ENCODE measurements at places on chromosomes 13 and 19.

- DNase-seq, result no peak
Measured at GRCh38 chr19:37991841-37992248, 84.8 kb downstream of the SIPA1L3 start.

DNA sequence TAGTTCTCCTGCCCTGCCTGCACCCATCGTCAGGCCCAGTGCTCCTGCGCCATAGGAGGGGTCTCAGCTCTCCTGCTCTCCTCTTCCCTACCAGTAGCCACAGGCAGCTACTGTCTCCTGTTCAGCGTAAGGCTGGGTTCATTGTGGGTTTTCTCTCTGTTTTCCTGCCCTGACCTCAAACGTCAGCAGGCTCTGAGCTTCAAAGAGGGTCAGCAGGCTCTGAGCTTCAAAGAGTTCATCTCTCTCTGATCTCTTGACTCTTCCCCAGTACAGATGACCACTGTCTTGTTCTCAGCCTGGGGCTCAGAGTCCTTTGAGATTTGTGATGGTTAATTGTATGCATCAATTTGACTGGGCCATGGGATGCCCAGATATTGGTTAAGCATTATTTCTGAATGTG, 4.6 kb upstream of the CPB2 start:
- no peak for DNase-seq

DNA sequence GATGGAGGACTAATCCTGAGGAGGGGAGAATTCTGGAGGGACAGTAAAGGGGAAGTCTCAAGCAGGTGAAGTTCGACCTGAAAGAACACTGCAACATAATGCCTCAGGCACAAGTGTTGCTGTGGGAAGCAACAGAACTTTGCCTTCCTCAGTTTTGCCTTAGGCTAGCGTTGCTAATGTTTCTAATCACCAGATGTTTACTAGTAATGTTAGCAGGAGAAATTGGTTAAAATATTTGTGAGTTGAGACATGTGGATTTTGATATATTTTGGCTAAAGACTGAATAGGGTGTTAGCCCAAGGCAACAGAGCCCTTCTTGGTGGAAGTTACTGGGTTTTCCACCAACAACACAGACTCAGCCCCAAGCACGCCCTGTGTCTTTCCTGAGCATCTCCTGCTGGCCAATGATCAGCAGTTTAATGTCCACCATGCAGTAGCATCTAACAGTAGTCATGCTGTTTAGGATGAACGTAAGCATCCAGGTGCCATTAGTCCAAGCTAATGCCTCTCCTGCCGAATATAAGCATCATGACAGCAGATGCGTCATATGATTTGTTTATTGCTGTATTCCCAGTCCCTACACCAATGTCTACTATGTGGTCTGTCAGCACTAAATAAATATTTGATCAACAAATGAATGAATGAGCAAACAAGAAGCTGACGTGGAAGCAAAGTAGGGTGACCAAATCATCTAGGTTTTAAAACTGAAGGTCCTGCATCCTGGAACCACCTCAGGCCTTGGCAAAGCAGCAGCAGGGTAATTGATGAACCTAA, 511.9 kb upstream of the HTR2A start:
- DNase-seq, result no peak

GRCh38 chr13:98033277-98034247, 80.1 kb downstream of the IPO5 start:
- peak; percentile 29 for DNase-seq

- DNase-seq, result no peak
Measured at GRCh38 chr13:103102482-103102881, 36.3 kb upstream of the SLC10A2 start.

GRCh38 chr19:799076-799881, 2.0 kb downstream of the PTBP1 start:
- no peak for DNase-seq

GRCh38 chr13:31011901-31012654, 79.6 kb downstream of the TEX26 start:
- no peak for DNase-seq

DNA sequence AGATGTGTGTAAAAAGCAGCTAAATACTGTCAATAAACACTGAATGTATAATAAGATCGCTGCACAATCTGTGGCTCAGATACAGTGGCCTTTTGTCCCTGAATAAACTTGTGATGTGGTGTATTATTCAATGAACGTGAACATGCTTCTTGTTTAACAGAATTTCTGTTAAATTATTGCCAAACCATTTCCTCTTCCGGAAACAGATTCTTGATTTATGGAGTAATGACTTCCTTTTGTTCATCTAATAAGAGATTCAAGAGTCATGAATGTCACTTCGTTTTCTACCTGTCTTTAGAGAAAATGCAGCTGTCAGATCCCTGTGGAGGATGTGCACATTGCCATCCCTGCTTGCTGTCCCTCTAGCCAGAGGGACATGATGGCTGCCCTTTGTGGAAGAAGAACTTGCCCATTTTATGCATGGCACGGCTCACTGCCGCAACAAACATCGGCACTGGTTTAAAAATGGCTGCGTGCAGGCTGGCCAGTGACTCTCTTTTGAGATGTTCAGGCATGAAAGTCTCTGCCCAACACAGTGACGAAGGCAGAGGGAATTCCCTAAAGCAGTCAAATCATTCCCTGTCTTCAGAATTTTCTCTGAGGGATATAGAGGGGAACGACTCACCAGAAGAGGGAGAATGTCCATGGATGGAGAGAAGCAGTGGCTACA, 3.1 kb upstream of the TNFSF13B start:
- no peak for DNase-seq

- no peak for DNase-seq
Measured at GRCh38 chr13:111532111-111532510, 211.7 kb downstream of the TEX29 start.

DNA sequence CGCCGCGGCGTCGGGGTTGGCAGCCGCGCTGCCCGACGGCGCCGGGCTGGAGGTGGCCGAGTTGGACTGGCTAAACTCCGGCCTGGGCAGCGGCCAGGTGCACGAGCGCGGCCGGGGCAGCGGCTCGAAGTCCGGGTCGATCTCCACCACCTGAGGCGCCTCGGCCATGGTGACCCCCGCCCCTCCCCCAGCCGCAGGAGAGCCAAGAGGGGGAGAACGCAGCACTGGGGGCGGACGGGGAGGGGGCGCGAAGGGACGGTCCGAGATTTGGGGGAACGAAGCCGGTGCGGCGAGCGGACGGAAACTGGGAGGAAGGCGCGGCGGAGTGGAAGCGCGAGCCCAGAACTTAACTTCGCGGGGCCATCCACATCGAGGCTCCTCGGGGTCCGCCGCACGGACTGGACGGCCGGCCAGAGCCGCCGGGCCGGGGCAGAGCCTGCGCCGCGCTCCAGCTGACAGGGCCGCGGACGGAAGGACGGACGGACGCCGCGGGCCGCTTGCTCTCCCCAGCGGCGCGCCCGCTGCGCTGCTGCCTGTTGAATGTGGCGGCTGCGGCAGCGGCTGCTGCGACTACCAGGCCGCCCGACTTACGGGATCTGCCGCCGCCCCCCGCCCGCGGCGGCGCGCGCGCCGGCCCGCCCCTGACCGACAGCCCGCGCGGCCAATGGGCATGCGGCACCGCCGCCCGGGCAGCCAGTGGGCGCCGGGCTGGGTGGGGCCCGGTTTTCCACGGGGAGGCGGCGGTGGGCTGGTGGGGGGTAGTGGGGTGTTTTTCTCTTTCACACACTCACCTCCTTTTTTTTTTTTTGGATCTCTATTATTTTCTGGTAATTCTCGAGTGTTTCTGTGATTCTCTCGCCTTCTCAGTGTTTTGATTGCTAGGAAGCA, at the start of gene FOXO1:
Gene FOXO1 (minus strand): TSS at position 597 of the 888 bp plus-strand sequence. CDS start 429 bp downstream, at position 168.
- peak; percentile 95 for DNase-seq

DNA sequence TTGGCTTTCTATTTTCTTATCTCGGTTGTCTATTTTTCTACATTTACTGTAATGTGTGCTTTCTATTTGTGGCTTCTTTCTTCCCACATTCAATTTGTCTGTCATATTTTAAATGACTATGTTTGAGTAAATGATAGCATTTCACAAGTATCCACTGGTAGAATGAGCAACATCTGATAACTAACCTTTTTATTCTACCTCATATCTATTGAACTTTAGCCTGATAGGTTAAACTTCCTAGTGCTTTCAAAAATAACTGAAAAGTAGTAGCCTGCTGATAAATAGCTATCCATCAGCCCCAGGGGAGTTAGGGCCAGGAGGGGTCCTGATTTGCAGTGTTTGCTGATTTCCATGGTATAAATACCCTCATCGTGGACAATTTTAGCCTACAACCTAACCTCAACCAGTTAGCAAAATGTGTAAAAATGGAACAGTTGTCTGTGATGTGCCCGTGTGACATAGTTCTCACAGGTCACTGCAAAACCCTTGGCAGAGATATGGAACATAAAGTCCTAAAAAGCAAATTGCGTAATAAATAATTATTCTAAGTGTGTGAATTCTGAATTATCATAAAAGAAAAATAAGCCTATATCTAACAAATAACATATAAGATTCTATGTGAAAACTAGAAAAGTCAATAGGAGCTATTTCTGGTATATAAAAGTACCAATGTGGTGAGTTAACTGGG, 32.1 kb downstream of the KCTD12 start:
- DNase-seq, result no peak

DNA sequence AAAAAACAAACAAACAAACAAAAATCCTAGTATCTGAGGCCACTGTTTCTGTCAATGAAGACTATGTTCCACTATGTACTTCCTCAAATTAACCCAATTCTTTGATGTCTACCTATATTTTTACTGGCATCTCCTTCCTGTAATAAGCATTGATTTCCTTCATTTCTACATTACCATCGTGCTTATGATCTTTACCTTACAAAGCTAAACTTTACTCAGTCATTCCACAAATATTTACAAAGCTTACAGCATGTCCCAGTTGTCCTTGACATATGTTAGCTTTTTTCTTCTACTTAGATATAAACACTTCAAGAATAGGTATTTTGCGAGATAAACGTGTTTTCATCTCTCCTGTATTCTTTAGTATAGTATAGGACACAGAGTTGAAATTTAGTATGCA, 1090.9 kb downstream of the PCDH9 start:
- DNase-seq, result no peak

DNA sequence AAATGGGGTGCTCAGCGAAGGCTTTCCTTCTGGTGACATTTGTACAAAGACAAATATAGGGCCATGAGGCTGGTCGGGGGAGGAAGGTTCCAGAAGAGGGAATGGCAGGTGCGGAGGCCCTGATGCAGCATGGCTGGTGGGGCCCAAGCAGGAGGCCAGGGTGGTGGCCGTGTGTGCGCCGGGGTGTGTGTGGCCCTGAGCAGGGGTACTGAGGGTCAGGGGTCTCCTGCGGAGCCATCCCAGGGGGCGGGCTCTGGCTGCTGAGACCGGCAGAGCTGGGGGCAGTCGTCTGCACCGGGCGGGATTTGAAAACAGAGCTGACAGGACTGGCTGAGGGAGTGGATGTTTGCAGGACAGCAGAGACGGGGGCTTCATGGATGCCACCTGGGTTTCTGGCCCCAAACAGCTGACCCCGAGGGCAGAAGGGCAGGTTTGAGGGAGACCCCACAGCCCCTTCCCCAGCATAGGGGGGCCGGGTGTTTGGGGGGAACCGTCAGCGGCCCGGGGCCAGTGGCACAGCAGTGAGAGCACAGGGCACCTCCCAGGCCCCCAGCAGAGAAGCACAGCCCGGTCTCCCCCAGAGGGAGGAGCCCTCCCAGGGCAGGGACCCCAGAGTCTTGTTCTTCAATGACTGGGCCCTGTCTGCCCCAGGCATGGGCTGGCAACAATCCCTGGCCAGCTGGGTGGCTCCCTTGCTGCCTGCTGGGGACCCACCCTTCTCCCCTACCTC, 11.4 kb downstream of the PIAS4 start:
- DNase-seq, result no peak

DNA sequence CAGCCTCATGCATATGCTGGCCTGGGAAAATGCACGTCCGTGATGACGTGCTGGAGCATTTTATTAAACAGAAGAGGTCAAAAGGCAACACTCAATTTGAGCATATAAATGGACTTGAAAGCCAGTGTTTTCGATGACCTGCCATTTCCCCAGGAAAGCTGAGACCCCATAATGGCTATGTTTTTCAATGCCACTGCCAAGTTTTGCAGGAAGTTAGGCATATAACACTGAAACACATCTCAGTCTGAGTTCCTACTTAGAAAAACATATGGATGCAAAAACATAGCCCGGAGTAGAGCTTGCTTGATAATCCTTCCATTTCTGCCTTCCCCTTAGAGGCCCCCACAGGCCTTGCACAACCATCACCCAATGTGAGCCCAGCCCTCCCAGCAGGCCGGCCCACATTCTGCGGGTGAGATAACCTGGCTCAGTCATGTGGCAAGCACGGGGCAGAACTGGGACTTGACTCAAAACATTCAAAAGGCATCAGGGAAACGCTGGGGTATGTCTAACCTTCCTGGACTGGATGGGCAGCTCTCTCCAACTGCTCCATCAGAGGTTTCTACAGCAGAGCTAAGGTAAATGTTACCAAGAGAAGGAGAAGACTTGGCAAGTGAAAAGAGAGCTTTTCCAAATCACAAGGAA, 24.9 kb downstream of the EPS15L1 start:
- no peak for DNase-seq

DNA sequence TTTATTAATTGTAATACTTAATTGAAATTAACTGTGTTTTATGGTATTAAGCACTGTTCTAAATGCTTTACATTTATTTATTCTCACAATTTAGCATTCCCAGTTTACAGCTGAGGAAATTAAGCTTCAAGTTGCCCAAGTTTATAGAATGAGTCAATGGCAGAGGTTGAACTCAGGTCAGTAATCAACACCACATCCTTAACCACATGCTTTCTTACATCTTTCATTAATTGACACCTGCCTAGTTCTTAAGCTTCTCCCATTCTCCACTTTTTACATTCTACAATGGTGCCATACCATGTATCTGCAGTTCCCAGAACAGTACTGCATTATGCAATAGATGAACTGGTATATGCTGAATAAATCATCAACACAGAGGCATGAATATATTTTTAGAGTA, 11.7 kb upstream of the RBM26 start:
- no peak for DNase-seq

DNA sequence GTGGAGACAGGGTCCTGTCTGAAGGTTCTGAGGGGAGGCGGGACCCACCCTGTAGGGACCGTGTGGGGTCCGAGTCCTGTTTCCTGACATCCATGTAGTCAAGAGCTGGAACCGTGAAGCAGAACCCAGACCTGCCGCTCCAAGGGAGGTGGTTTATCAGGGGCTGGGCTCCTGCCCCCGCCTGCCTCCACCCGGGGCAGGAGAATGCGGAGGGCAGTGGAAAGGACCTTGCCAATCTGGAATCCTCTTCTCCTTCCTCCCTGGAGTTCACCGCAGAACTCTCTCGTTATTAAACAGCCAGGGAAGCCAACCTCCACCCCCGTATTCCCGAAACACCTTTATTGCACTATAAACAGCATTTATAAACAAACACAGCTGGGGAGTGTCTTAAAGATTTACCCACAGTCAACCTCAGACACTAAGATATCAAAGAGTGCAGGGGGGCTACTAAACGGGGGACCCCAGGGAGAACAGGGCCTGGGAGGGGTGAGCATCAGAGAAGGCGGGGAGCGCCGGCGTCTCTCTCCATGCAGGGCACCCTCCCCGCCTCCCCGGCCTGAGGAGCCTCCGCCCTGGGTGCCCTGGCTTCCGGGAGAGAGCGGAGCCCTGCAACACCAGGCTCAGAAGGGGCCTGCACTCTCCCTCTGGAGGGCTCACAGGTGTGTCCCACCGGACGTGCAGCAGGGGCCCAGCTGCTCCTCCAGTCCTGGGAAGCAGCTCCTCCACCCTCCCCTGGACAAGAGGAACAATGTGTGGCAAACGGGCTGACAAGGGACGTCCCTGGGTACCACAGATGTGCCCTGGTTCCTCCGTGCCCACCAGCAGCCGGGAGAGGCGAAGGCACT, 3.6 kb downstream of the C2CD4C start:
- no peak for DNase-seq

- DNase-seq, result no peak
Measured at GRCh38 chr13:105665284-105665683, 870.2 kb downstream of the EFNB2 start.

GRCh38 chr19:805166-805551, 7.9 kb downstream of the PTBP1 start:
- no peak for DNase-seq
